ENCODE measurements at places on chromosomes 13 and 19. TPM values are rescaled to one million over a fixed set of nuclear protein-coding genes. Genes with fewer than 3 reads are reported as not detected.

The OR10H1 gene
- total RNA-seq = not detected

The POLR1G gene
- total RNA-seq = 12.4 TPM

The ZNF85 gene
- total RNA-seq = 11.9 TPM

The UGGT2 gene
- total RNA-seq = 86.3 TPM

The GSX1 gene
- not detected for total RNA-seq

The ZNF441 gene
- total RNA-seq = 12.7 TPM

The CFAP97D2 gene
- not detected for total RNA-seq
